ENCODE measurements at places on chromosomes 11 and 22.
A peak's percentile ranks its signal among the peaks of the same experiment; 100 is the strongest.

- DNase-seq, result no peak
These were observed 93.6 kb downstream of the PDE2A start for GRCh38 chr11:72580642-72580950.

DNA sequence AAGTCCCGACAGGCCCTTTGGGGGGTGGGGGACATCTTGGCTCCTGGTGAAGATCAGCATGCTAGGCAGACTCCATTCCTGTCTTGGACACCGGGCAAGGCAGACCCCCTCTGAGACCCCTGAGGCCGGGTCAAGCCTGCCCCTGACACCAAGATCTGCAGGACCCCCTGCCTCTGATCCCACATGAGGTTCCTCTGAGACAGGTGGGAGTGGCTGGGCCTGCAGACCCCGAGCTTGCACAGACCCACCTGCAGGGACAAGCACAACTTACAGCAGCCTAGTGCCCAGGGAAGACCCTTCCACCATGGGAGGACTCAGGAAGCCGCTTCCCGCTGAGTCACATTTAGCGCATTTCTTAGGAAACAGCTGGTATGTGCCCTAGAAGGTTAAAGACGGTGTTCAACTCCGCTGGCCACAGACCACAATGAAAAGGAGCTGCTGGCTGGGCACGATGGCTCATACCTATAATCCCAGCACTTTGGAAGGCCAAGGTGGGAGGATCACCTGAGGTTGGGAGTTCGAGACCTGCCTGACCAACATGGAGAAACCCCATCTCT lies 15.5 kb downstream of the ARVCF start:
- DNase-seq, result no peak

- DNase-seq, result no peak
These were observed 102.4 kb upstream of the SORL1-AS1 start for GRCh38 chr11:121555121-121555520.

DNA sequence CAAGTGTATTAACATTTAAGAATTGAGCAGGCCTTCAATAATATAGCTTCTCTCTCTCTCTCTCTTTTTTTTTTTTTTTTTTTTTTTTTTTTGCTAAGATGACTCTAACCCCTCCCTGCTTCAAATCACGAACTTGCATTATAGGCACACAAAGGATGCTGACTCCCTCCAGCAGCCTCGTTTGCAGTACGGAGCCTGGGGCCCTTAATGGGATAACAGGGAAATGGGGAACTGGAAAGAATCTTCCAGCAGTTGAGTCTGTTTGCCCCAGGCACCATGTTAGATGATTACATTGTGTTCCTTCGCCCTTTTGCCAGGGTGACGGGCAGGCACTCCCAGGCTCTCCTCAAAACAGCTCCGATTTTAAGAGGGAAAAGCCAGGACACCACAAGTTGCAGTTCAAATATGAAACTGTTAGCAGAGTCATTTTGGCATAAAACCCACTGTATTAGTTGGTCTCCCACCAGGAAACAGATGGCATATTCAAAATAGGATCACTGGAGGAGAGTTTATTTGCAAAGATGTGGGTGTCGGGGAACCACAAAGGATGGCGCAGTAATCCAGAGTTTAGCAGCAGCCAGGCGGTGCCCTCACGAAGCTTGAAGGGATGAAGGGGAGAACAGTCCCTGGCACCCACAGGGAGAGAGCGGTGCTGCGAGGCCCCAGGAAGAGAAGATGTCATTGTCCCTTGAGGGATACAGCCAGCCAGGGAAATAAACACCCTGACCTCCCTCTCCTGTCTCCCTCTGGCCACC lies 26.5 kb upstream of the TREH start:
- no peak for DNase-seq

DNA sequence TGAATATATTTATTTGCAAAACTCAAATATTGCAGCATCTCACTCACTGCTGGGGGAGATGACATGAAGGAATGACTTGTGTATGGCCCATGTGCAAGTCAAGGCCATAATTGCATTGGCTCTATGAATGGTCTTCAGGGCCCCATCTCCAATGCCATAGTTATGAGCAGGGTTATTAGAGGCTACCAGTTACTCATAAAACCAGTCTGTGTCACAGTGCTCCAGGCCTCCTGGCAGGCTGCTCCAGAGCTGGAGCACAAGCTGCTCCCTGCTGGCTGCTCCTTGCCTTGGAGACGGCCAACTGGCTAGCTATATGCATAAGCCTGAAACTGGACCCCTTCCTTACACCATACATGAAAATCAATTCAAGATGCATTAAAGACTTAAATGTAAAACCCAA lies 145.7 kb downstream of the TRPC6 start:
- DNase-seq, result no peak

- no peak for DNase-seq
These were observed 66.2 kb downstream of the IGLL5 start for GRCh38 chr22:22953791-22954190.

DNA sequence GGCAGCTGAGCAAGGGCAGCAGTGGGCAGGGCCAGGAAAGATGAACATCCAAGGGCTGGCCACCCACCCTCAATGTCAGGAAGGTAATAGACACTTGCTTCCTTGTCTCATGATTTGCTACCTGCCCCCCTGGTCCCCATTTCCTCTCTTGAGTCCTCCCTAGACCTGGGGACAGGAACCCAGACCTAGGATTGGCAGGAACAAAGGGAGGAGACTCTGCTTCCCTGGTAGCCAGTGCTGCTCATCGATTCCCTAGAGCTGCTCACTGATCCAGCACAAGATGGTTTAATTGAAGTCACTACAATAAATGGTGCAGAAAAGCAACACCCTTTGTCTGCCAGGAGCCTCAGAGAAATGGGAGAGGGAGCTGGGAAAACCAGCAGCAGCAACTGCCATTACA lies 67.8 kb upstream of the CHST1 start:
- DNase-seq, result no peak

GRCh38 chr11:33257160-33257896 lies at the start of gene HIPK3:
TSS of gene HIPK3 (plus strand) at chr11:33257381.
- peak; percentile 43 for DNase-seq

DNA sequence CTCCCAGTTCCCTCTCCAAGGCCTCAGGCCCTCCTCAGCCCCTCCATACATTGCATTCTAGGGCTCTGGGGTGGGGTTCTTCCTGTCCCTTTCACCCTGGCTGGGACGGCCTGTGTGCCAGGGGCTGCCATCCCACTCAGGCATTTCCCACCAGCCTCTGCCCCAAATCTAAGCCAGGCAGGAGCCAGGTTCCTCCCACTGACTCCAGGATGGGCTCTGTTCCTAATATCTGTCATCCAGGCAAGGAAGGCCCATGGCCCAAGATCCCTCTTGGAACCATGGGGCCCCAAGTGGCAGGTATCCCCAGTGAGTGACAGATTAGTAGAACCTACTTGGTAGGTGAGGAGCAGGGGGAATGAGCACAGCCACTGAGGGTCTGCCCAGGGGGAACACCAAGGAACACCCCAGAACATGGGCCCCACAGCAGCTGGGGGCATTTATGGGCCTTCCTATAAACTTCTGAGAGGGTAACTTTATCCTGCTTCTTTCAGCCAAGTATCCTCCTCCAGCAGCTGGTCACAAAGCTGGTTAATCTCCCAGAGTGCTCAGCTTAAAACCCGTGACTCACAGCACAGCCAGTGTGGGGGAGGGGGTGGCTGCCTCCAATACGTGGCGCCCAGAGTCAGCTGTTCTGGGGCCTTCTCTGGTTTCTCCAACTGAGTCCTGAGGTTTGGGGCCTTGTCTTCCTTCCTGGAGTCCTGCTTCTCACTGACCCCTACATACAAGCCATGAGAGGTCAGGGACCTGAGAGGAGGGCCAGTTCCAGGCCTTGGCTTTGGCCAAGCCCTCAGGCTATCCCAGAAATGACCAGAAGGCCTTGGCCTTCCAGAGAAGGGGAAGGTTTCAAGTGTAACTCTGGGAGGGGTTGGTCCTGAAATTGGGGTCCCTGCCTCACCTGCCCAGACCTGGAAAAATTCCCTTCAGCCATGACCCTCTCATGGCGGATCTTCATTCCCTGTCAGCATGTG lies 19.9 kb upstream of the MYOD1 start:
- no peak for DNase-seq

DNA sequence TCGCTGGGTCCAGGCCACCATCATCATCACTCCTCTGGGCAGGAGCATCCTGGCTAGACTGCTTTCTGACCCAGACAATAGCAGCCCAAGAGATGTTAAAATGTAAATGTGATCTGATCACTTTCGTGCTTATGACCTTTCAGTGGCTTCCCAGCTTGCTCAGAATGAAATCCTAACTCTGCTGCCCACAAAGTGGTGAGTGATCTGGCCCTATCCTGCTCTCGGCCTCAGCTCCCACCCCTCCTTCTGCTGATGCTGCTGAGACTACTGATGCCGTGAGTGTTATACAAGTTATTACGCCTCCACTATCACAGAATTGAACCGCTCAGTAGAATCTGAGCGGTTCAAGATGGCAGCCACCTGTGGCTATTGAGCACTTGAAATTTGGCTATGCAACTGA lies 26.2 kb downstream of the ELF5 start:
- DNase-seq, result no peak

GRCh38 chr11:48013269-48013901 lies 33.0 kb downstream of the PTPRJ start:
- no peak for DNase-seq

GRCh38 chr11:70057080-70057479 lies 21.0 kb upstream of the ANO1 start:
- no peak for DNase-seq

GRCh38 chr11:87223816-87224215 lies 186.1 kb downstream of the TMEM135 start:
- DNase-seq, result no peak

- no peak for DNase-seq
These were observed 101.0 kb downstream of the ELP4 start for GRCh38 chr11:31610544-31610943.

DNA sequence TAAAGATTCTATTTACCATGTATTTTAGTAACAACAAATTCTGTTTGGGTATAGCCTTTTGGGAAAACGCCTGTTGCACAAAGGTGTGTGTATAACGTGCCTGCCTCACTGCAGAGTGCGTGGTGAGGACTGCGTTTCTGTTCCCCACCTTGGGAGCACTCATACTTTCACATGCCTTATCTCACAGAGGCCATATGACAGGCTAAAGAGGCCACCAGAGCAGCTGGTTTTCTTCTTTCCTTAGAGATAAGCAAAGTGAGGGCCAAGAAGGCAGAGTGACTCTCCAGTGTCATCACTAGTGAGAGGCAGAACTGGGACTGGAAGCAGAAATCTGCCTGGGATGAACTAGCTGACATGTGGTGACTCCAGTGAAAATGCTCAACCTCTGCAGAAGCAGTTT lies 369.2 kb upstream of the NARS2 start:
- no peak for DNase-seq

DNA sequence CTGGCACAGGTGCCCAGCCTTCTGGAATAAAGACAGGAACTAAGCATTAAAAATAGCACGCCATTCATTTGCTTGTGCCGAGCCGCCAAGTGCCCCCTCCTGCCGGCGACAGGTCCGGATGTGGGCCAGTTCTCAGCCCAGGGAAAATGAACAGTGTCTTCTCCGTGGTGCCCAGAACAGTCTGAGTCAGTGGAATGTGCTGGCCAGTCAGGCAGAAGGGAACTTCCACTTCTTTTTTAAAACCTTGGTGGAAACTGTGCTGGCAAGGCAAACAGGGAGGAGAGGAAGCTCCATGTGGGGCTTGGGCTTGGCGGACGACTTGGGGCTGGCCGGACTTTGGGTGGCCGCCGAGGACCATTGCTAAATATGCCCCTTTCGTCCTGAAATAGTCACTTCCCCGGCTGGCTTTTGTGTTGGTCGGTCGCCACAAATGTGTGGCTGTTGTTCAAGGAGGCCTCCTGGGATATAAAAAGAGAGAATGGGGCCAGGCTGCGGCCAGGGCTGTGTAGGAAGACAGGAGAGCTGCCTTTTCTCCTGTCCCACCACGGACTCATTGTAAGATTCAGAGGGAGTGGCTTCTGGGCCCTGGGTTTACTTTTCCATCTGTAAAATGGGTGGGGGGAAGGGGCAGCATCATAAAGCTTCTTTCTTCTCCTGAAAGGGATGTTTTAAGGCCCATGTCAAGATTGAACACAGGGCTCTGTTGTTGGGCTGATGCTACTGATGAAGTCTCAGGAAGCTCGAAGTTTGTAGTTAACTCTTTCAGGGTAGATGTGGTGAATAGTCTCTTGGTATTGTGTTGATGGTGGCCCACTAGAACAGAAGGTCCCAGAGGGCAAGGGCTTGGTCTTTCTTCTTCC lies 101.0 kb downstream of the PTPRJ start:
- DNase-seq, result no peak

DNA sequence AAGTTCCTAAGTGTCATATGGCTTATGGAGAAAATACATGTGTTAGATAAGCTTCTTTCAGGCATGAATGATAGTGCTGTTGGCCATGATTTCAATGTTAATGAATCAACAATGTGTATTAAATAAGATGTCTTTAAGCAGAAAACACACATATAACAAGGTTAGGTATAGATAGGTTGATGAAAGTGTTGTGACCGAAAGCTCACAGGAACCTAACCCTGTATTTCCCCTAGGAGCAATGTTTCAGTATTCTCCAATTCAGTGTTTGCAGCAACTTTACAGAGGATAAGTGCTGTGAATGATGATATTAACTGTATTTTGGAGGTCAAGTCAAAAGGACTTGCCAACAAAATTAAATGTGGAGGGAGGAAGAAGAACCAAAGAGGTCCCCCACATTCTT lies 82.8 kb upstream of the PRDM11 start:
- DNase-seq, result no peak

- DNase-seq, result no peak
These were observed 32.2 kb upstream of the CHRNA10 start for GRCh38 chr11:3703383-3703782.

DNA sequence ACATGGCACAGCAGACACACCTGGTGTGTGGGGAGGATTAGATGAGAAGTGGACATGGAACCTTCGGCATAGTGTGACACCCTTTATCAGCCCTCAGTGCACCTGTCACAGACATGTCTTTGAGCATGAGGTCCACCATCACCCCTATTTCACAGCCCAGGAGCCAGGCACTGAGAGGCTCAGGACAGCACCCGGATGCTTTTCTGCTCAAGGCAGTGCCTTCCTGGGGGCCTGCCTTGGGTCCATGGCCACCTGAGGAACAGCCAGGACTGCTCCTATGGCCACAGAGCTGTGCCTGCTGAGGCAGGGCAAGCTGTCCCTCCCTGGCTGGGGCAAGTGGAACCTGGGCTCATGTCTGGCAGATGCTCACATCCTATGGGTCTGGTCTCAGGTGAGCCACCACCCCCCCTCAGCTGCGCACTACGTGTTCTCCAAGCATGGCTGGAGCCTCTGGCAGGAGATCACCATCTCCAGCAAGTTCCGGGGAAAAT lies 75.8 kb downstream of the MORC2 start:
- no peak for DNase-seq

Data from stimulated activated CD4-positive, alpha-beta T cell treated with anti-CD3 and anti-CD28 coated beads, Interleukin-1b, Interleukin-23, amount 100 ng/mL, for 24 hours (primary cell).